ENCODE measurements at places on chromosomes 5 and 9.
A peak's percentile ranks its signal among the peaks of the same experiment; 100 is the strongest.

DNA sequence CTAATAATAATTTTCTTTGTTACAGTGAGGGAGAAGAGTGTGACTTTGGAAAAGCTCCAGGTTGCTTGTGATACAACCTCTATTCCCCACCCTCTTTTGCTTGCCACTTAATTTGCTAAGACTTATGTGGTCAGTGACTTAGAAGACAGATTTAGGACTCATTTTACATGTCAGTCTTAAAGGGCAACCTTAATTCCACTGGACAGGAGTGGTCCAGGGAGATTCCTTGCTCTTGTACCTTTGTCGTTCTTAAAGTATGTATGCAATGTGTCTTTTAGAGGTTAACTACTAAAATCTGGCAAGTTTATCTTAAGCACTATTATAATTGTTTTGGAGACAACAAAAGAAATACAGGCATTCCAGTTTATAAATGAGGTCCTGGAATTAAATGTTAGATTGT lies 20.0 kb downstream of the SLC30A5 start:
- no peak for DNase-seq

- no peak for DNase-seq
Measured at GRCh38 chr5:179825655-179826182, 5.0 kb downstream of the SQSTM1 start.

GRCh38 chr9:4796530-4796929 lies 3.8 kb downstream of the RCL1 start:
- no peak for DNase-seq

GRCh38 chr9:92965759-92966517 lies 18.6 kb downstream of the FGD3 start:
- DNase-seq, result no peak

- DNase-seq, result peak; percentile 88
Measured at GRCh38 chr9:124011460-124012301, at the start of gene LHX2. LHX2 (plus strand) TSS chr9:124011768; CDS start chr9:124012349, 581 bp downstream.

DNA sequence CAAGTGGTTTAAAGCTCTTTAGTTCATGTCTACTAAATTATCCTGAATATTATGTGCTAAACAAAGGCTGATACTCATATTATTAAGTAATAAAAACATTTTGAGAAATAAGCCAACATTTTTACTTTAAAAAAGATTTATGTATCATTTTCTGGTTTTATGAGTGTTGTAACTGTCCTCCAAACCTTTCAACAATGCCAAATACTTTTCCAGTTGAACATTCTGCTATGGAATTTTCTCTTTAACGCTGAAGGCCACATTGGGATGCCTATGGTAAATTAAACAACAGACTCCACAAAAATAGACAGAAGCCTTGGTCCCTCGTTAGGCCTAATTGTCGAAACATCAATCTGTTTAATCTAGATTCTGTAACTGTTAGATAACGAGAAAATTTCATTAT lies 131.3 kb downstream of the GLIS3 start:
- DNase-seq, result no peak

DNA sequence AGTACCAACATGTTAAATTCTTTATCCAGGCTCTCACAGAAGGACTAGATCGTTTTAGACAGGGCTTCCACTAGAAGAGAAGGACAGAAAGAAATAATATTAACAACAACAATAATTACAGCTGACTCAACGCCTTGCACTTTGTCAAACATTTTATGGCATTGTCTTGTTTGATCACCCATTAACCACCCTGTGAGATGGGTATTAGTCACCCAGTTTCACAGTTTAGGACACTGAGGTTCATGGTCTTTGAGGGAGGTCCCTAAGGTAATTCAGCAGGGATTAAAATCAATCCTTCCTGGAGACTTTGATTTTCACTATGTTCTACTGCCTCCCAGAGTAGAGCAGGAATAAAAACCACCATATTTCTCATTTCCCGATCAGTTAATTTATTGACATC lies 51.4 kb upstream of the BNC2 start:
- DNase-seq, result peak; percentile 18

DNA sequence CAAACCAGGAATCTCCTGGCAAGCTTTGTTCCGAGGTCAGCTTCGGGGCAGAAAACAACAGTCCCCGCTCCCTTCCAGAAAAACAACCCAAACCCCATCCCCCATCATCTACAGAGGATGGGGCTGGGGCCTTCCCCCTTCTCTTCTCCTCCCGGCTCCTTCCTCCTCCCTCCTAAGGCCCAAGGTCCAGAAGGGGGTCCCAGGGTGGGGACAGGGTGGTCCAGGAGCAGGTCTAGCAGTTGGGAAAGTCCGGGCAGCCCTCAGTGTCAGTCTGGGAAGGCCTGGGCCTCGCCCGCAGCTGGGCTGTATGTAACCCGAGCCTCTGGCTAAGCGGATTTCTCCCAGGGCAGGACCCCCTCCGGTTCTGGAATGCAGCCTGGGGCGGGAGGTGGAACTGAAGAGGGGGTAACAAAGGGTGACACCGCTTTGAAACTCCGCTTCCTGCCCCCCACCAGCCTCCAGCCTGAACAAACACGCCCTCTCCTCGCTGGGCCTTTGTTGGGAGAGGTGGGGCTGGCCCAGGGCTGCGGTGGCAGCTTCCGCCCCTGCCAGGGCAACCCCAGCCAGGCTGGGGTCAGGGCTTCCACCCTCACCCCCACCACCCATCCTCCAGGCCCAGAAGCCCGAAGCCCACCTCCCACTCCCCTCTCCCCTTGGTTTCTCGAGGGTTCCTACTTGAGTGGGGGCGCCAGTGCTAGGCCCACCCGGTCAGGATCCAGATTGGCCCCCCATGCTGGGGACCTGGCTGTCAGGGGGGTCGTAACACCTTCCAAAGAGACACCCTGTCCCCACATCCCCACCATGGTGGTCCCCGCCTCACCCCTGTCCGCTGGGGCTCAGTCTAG lies 63.5 kb downstream of the C9orf50 start:
- no peak for DNase-seq

DNA sequence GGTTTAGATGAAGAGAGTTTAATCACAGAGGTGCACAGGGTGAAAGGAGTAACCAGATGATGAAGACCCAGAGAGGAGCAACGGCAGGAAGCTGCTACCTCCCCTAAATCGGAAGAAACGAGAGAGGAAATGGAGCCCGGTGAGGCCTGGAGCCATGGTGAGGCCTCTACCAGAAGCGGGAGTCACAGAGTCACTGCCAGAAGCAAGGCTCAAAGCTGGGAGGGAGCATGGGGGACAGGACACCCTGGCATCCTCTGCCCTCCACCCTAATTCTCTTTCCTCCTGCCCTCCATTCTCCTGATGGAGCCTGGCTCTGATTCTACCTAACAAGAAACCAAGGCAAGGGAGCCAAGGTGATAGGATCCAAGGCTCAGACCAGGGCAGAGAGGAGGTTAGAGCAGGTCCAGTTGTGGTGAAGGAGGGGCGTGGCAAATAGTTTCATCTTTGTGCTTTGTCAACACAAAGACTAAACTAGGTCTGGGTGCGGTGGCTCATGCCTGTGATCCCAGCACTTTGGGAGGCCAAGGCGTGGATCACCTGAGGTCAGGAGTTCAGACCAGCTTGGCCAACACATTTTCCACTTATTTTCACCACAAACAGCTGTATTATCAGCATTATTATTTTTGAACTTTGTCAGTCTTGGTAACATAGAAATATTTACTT lies 134.4 kb upstream of the RAI14 start:
- no peak for DNase-seq

DNA sequence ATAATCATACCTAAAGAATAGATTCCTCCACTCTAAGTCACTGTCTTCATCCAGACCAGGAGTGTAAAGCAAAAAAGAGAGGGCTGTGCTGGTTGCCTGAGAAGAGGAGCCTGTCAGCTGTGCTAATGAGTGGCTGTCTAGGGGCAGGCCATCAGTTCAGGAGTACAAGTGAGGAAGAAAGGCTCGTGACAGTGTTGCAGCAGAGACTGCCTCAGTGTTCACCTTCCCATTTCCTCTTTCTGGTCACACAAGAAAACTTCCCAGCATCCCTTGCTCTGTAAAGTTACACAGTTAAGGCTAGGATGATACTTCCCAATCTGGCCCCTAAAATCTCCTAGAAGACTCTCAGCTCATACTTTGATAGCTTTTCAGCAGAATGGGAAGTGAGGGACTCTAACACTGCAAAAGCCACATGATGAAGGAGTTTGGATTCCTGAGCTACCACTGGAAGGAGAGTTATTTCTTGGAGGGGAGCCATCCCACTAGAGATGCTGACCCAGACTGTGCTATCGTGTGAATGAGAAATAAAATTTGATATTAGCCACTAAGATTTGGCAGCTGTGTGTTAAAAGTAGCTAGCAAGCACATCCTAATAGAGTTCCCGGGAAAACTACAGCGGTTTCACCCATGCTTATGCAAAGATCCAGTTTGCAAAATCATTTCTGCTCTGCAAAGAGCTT lies 67.1 kb downstream of the ADAMTS12 start:
- DNase-seq, result no peak

GRCh38 chr9:19409401-19410194 lies 789 bp downstream of the ACER2 start:
- peak; percentile 45 for DNase-seq

GRCh38 chr9:35684921-35685320 lies 4.8 kb downstream of the TPM2 start:
- DNase-seq, result no peak

DNA sequence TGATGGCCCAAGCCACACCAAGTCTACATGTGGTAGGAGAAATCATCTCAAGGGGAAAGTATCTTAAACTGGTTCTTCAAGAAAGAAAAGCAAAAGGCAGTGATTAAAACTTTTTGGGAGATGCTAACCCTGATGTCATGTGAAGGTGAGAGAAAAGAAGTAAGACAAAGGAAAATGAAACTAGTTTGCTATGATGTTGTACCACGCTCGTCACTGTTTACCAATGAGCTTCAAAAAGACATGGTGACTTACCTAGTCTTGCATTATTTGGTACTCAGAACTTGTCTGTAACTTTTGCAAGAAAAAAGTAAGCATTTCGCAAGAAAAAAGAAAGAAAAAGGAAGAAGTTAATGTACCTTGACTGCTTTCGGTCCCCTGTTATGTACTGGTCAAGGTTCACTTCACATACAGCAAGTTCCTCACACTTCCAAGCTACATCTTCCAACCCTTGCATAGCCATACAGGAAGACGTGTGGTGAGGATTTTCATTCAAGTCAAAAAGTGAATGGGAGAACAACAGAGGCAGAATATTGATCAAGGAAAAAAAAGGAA lies 739.3 kb downstream of the NR2F1-AS1 start:
- no peak for DNase-seq

GRCh38 chr5:81694726-81695125 lies 56.2 kb downstream of the SSBP2 start:
- no peak for DNase-seq

DNA sequence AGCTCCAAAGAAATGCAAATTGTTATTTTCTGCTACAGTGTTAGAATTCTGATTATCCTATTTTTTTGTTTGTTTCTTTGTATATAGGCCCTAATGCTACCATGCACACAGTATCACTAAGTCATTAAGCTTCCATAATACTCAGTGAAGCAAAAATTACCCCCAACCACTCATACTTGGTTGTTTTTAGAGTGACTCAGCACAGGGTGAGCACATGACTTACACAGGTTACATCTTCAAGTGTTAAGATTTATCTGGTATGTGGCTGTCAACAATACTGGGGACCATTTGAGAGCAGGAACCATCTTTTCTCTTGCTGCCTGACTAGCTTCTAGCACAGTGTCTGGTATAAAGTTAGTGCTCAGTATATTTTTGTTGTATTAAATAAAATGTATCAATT lies 255.8 kb upstream of the SLC24A2 start:
- no peak for DNase-seq

DNA sequence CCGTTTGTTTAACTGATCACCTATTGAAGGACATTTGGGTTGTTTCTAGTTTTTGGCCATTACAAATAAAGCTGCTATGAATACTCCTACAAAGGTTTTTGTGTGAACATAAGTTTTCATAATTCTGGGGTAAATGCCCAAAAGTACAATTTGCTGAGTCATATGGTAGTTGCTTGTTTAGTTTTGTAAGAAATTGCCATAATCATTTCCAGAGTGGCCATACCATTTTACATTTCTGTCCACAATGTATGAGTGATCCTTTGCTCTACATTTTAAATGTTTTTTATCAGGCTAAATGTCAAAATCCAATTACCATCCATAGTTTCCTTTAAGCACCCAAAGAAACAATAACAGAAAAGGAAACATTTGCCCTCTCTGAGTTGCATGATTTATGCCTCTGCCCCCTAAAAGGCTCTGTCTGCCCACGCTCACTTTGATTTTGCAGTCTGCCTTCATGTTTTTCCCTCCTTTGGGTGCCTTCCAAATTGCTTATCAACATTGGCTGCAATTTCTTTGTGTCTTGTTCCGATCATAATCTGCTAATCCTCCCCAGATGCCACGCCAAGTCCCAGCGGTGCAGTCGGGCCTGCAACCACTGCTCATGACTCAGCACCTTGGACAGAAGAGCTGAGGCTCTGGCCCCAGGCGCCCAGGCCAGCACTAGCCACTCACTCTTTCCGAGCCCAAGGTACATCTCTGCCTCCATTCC lies 339.2 kb downstream of the PIK3R1 start:
- no peak for DNase-seq

DNA sequence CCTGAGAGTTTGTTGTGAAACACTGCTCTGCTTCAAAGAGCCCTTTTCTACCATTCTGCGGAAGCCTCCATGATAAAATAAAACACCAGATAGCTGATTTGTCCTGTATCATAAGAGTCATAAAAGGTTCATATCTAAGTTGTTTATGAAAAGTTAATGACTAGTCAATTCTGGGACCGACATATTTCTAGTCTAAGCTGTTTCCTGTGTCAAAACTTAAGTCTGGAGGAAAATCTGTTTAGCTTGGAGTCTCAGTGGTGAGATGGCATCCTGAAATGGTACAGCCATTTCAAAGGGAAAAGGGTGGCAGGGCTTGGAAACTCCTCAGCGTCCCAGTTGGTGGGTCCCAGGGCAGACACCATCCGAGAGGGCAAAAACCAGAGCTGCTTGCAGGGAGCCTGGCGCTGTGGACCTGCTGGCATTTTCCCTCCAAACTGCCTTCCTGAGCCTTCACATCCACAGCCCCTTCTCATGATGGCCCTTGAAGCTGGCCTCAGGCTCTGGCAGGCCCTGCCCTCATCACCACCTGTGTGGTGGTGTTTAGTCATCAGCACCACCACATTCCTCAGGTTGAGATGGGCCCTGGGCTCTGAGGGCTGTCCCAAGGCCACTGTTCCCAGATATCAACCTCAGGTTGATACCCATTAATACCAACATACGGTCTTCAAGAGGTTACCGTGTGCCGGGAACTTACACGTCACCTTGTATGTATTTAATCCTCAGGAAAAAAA lies 184.0 kb downstream of the HSPA4 start:
- DNase-seq, result no peak

Measured in NCI-H748 treated with DMSO at 0.1 percent for 48 hours (cell line).